NCI-H1436 treated with DMSO at 0.1 percent for 48 hours (cell line): ENCODE measurements at places on chromosomes 4 and X.

GRCh38 chrX:8822002-8822401 is 20.8 kb upstream of the FAM9A start:
- DNase-seq, result no peak

DNA sequence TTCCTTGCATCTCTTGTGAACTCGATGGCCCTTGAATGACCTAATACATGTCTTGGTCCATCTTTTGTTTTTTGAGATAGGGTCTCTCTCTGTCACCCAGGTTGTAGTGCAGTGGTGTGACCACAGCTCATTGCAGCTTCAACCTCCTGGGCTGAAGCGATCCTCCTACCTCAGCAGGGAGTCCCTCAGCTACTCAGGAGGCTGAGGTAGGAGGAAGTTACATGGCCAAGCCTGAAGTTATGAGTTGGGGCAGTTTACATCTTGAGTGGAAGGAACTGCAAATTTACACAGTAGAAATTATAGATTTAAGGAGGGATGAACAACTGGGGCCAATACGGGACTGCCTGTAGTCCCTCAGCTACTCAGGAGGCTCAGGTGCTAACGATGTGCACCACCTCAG is 97.2 kb upstream of the METTL14 start:
- no peak for DNase-seq

GRCh38 chr4:7630568-7631287 is 196.0 kb upstream of the PSAPL1 start:
- DNase-seq, result no peak

GRCh38 chr4:38914854-38915253 is 47.2 kb downstream of the FAM114A1 start:
- DNase-seq, result no peak

GRCh38 chrX:118383120-118383519 is 37.2 kb downstream of the WDR44 start:
- no peak for DNase-seq

- DNase-seq, result no peak
These were observed 4.9 kb downstream of the LRPAP1 start for GRCh38 chr4:3527101-3527913.

DNA sequence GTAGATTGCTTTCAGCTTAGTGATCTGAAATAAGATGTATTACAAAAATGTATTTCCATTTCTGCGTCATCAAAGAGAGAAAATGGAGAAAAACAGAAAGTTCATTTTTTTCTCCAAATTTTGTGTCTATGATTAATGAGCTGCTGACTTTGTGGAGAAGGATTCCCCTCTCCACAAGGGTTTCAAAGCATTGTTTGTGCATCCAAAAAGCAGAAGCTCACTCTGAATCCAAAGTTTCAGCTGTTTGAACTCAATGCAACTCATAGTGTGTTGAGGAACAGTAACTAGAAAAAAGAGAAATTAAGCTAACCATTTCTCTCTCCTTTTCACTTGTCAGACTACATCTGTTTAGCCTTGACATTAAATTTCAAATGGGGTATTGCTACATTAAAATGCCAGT is 62.9 kb upstream of the SLC7A11 start:
- no peak for DNase-seq

GRCh38 chr4:86141161-86141560 is 218.7 kb downstream of the MAPK10 start:
- DNase-seq, result no peak

- DNase-seq, result no peak
These were observed 493.5 kb upstream of the PRKX start for GRCh38 chrX:4206941-4207340.

DNA sequence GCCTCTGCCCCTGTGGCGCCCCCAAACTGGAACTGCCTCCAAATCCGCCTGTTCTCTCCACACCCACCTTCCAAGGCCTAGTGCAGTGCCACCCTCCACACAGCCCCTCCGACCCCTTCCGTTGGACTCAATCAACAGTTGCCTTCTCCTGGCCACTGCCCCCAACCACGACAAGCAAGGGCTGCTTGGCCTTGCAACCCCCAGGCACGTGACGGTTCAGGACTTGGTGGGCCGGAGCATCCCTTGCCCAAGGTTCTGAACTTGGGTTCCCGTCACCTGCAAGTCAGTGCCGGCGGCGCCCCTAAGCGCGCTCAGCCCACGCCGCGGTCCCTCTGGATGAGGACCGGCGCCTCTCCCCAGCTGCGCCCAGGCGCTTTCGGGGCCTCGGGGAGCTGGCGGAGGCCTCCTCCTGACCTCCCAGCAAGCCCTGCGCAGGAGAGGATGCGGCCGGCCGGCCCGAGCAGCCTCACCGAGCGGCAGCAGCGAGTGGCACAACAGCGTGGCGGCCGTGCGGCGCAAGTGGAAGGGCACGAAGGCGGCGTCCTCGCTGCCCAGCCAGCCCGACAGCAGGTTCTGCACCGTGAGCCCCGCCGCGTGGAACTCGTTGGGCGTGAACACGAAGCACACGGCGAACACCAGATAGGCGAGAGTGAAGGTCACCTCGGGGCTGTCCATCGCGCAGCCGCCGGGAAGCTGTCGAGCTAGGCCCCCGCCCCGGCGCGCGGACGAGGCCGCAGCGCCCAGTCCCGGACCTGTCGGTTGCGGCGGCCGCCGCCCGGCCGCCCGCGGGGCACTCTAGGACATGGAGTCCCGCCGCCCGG is 750 bp downstream of the TMEM129 start:
- no peak for DNase-seq

- no peak for DNase-seq
These were observed 234.6 kb downstream of the AFAP1 start for GRCh38 chr4:7705062-7705461.

GRCh38 chrX:40570346-40571093 is 10.2 kb upstream of the ATP6AP2 start:
- no peak for DNase-seq
